ENCODE measurements at places on chromosomes 3 and 15.

DNA sequence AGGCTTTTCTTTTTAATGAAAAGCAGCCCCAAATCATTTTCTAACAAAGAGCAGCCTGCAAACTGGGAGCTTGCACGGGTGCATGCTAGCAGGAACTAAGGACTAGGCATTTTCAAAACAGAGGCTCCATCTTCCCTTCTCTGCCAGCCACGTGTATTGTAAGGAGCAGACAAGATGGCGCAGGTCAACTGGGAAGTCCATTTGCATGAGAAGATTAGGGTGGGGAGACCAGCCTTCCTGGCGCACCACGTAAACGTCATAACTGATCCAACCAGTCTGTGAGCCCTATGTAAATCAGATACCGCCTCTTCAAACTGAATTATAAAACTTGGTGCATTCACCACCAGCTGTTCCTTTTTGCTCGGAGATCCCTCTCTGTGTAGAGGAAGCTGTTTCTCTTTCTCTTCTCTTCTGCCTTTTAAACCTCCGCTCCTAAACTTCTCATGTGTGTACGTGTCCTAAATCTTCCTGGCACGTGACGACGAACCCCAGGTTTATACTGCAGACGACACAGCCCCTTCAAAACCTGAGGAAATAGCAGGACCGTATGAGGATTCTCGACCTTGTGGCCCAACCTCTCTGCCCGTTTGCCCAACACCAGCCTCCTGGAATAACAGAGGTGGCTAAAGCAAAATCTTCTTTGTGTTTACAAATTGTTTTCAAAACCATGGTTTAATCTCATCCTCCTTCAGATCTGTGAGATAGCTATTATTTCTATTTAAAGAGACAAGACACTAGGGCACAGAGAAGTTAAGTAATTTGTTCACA lies 26.4 kb upstream of the SLC30A4 start:
- no peak for DNase-seq

DNA sequence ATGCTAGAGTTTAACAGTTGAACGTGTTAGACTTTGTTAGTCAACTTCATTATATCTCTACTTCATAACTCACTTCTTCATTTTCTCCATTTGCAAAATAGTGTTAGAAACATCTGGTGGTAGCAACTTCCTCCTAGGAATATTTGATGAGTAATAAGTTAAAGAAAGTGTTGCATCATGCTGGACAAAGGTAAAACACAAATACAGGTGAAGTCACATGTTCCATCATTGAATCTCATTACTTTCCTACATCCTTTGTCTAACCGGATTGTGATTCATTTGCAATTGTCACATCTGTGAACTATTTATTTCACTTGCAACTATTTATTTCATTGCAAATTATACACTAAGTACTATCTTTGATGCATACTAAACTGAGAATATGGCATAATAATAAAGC lies 186.5 kb downstream of the TUSC7 start:
- DNase-seq = no peak

DNA sequence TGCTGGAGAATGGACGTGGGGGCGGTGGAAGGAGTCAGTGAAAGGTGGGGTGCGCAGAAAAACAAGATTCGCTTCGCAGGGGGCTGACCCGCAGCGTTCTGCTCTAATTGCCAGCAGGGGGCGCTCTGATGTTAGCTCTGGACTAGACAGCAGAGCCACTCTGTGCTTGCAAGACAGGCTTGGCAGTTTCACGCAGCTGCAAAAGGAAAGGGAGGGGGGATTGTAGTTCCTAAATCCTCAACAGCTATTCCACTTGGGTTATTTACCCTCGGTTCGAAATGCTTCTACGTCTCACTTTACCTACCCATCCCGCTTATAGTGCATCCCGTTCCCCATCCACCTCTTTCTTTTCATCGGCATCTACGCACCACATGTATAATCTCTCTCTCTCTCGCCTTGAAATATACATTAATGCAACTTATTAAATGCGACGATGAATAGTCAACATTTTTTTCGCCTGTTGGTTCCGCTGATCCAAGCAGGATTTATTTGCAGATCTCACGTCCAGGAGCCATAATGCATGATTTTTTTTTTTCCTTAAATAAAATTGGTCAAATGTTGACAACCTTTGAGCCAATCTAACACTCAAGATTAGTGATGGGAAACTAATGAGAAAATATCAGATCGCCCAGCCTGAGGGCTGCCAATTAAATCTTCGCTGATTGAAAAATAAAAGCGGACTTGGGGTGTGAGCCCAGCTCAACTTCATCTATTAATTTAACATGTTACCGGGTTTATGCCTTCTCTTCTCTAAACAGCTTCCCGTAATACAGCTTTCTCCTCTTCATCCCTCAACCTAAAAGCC lies 216.4 kb downstream of the MEIS2 start:
- DNase-seq = peak; percentile 78

DNA sequence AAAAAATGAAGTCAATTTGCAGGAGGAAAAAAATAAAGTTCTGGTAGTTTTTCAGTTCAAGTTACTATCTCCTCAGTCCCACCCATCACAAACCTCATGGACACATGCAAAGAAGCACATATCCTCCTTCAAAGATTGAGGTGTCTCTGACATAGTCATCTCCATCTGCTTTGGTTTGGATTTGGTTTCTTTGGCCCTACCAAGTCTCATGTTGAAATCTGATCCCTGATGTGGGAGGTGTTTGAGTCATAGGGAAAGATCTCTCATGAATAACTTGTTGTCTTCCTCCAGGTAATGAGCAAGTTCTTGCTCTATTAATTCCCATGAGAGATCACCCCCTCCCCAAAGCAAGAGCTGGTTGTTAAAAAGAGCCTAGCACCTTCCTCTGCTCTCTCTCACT lies 446.8 kb downstream of the IGSF11 start:
- DNase-seq = peak; percentile 59

DNA sequence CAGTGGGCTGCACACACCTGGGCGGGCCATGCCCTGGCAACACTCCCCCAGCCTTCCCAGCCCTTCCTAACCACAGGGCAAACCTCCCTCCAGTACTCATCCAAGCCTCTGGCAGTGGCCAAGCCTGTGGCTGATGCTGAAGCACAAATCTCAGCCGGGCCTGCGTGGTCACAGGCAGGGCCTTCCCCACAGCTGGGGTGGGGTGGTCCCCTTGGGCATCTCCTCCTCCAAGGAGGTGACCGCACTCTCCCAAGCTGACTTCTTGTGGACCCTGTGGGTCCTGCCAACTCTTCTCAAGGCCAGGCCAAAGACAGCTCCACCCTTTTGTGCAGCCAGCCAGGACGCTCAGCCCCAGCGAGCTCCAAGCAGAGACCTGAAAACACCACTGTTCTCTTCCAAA lies 21.4 kb downstream of the GRAMD2A start:
- DNase-seq = no peak

- DNase-seq = peak; percentile 11
Measured at GRCh38 chr3:162602619-162603018, 1106.0 kb downstream of the OTOL1 start.

Data from M059J (cell line).